Fibroblast of skin of left biceps (primary cell): ENCODE measurements at places on chromosomes 3 and 15.
A peak's percentile ranks its signal among the peaks of the same experiment; 100 is the strongest.

- DNase-seq, result no peak
Observed at GRCh38 chr15:96341513-96342405, 11.3 kb downstream of the NR2F2 start.

GRCh38 chr3:194054540-194054939, 81.4 kb upstream of the HES1 start:
- no peak for DNase-seq

- no peak for DNase-seq
Observed at GRCh38 chr15:64961013-64961412, 28.7 kb downstream of the SPG21 start.

DNA sequence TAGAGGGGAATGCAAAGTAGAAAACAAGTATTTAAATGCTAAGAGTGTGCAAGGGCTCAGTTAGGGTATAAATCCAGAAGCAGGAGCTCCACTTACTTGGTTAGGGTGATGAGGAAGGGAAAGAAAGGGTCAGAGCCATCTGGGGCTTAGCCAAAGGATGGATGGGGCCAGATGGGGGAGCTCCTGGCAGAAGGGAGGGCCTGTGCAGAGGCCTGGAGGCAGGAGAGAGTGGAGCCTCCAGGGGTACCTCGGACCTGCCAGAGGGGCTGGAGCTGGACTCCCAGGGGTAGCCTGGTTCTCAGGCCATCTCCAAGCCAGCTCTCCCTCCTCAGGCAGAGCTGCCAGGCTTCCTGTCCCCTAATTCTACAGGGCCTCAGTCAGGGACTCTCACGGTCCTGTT, 506.3 kb downstream of the SHQ1 start:
- no peak for DNase-seq

GRCh38 chr15:77855871-77856270, 221.6 kb downstream of the TBC1D2B start:
- no peak for DNase-seq

DNA sequence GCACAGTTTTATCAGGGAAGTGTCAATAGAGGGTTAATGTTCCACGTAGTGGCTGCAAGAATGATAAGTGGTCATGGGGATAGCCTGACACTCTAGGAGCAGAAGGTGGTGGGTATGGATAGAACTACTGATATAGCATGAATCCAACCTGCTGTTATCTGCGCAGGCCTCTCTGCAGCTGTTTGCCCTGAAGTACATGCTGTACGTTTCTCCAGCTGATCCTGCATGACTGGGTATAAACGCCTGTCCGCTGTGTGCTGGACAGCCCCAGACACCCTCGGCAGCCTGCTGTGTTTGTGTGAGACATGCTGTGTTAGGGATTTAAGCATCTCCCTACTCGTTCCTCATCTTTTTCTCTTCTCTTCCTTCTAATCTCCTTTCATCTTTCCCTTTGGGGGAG, 87.1 kb downstream of the LPP start:
- DNase-seq, result no peak

DNA sequence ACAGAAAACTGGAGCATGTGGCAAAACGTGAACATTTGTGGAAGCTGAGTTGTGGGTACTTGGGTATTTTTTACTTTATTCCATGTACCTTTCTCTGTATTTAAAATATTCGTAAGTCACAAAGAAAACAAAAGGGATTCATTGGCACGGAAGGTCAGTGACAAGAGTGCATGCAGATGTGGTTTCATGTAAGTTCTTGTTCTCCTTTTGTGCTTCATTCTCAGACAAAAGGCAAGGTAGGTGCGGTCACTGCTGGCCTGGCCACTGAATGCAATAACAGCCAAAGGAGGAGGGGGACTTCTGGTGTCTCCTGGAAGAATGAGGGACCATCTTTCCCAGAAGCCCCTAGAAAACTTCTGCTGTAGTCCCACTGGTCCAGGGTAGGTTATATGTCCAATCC, 200.0 kb upstream of the TOPAZ1 start:
- no peak for DNase-seq

DNA sequence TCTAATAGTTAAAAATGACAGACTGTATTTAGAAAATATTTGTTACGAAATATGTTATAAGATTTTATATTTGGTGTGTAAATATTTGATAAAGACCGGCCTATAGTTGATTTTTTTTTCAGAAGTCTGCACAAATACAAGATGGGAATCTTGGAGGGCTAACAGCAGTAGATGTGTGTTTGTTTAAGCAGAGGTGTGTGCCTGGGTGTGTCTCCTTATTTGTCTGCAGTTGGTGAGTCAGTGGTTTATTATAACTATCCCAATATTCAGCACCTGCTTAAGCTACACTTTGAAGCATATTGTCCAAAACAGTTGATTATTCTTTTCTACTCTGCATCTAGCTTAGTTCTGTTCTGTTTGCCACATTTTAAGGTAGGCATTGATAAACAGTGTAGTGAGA, 12.4 kb downstream of the GLCE start:
- DNase-seq, result no peak

- DNase-seq, result no peak
Observed at GRCh38 chr15:49265911-49266310, 95.9 kb downstream of the GALK2 start.

DNA sequence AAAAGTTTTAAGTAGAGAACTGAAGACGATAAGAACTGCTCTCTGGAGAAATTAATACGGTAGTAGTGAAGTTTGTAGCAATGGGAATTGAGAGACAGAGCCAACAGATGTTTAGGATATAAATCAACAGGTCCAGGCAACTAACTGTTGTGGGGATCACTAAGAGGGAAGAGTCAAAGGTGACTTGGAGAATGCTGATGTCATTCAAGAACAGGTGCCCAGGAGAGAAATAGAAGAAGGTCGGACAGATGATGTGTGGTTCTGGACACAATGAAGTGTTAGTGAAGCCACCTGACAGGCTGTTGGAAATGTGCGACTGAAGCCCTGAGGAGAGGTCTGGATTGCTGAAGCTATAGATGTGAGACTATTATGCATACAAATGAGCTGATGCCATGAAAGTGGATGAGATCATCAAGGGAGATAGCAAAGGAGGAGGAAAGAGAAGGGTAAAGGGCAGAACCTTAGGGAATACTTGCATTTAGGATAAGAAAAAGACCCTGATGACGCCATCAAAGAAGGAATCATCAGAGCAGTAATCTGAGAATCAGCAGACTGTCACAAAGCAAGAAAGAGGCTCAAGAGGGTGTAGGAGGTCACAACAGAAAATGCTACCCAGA, 183.7 kb downstream of the FRMD5 start:
- no peak for DNase-seq

- DNase-seq, result no peak
Observed at GRCh38 chr15:70435872-70436271, 327.5 kb downstream of the UACA start.

DNA sequence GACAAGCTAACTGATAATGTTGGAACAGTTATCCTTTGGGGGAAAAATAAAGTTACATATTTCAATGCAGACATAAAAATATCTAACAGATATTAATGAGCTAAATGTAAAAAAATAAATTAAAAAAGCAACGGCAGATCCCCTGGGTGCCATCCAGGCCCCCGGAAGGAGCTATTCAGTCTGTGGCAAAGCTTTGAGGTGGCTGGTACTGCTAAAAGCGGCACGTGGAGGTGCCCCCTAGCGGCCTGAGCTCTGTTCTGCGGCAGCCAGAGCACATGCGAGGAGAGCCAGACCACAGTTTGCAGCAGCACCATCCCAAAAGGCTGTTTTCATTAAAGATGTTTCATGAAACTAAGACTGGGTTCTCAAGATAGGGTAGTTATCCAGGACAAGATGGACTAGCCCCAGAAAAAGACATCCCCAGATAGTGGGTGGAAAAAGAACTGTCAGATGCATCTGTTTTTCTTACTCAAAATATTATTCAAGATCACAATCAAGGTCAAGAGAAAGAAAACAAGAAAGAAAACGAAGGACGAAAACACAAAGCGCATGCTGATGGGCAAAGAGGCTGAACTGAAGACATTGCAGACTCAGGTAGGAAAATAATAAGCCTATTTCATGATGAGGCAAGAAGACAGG, 18.7 kb downstream of the AP3S2 start:
- peak; percentile 16 for DNase-seq

DNA sequence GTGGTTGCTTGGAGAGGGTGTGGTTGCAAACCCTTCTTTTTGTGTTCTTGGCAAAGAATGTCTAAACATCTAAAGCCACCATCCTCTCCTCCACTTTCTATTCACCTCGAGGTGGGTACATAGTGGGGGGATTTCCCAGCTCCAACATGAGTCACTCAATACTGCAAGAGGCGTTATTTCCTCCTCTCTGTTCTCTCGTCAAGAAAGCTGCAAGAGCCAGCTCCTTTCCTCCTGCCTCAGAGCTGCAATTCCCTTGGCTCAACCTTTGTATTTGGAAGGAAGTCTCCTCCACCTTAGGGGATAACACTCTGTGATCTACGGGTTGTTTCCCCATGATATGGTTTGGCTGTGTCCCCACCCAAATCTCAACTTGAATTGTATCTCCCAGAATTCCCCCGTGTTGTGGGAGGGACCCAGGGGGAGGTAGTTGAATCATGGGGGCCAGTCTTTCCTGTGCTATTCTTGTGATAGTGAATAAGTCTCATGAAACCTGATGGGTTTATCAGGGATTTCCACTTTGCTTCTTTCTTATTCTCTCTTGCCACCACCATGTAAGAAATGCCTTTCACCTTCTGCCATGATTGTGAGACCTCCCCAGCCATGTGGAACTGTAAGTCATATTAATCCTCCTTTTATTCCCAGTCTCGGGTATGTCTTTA, 138.4 kb downstream of the PLCL2 start:
- DNase-seq, result no peak

DNA sequence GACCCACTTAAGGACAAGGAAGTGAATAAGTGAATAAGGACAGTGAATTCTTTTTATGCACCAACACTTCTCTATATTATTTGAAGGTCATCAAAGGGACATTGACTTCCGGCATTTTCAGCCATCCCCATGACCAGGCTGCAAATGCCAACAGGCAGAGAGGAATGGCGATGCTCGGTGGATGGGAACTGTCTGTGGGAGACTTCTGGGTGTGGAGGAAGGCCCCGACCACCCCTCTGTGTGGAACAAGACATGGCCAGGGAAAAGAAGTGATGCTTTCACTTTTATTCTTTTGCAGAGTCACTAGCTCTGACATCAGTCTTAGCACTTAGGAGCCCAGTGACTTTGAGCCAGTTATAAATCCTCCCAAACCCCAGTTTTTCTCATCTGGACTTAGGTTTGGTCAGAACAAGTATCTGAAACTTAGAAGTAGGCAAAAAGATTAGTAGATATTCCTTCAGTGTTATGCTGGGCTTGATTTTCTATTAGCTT, 84.5 kb downstream of the KBTBD8 start:
- DNase-seq, result no peak

- DNase-seq, result no peak
Observed at GRCh38 chr3:58580826-58581327, 3.7 kb upstream of the FAM107A start.

GRCh38 chr3:113241292-113242095, 30.1 kb downstream of the BOC start:
- DNase-seq, result peak; percentile 68

GRCh38 chr3:193829781-193830180, 236.8 kb downstream of the OPA1 start:
- no peak for DNase-seq

GRCh38 chr15:44102675-44103254, 92.3 kb downstream of the FRMD5 start:
- peak; percentile 63 for DNase-seq

DNA sequence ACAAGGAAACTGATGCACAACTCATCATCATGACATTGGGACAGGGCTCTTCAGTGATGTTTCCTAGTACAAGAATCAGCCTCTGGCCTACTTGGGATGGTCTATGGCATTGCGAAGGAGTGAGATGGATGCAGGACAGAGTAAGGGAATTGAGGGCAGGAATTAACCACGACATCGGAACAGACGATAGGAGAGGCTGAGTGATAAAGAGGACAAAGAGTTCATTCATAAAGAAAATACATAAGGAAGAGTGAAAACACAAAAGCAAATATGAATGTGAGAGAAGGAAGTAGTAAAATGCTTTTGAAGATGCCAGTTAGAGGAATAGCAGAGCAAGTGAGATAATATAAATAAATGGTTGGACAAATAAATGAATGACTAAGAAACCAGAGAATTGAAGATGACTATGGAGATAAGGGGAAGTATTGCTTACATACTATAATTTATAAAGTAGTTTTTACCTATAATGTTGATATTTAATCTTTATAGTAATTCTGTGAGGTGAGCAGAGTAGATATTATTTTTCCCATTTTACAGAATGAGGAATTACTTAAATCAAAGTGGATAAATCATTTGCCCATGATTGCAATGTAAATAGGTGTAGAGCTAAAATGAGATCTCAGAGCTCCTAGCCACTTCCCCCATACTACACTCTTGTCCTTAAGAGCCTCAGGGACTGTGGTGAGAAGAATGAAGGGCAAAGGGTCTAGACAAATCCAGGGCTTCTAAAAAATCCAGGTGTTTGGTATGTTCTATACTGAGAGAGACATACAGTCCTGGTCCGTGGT, 203.3 kb downstream of the DTWD1 start:
- DNase-seq, result no peak

DNA sequence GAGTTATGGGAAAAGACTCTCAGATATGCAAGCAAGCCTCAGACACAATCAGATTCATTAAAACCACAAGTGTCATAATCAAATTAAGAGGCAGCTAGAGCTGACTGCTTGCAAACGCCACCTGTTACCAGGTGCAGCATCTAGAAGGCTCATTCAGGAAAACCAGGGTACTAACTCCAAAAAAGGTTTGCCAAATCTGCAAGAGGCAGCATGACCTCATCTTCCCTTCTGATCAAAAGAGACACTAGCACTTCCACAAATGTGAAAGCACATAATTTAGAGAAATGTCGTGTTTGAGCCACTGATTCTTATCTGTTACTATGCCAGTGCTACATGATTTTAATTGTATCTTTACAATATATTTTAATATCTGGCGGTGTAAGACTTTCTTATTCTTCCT, 123.3 kb upstream of the NANOGP8 start:
- DNase-seq, result no peak

DNA sequence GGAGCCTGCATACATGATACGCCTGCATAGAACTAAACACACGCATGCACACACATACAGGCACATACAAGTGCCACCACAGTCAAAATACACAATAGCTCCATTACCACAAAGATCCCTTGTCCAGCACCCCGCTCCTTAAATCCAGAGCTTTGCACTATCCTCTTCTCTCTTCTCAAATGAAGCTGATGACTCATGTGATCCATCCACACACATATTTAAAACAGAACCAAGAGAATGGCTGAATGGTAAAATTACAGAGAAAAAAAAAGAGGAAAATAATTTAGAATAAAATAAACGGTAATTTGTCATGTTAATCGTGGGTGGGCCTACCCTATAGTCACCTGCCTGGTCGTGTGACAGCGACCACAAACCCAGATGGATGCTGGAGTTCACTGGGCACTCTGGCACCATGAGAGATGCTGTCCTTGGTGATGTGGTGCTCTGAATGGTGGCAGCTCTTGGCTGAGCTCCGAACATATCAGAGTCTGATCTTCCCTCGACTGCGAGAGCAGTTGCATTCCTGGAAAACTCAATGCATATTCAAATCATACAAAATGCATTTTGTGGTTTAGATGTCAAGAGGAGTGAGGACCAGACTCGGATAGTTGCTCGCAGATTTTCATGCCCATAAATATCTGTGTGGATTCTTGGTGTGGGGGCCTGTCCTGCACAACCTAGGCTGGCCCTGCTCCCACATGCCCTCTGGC, 8.9 kb downstream of the IQSEC1 start:
- no peak for DNase-seq
